Activated T-helper 17 cell treated with anti-CD3 and anti-CD28 coated beads, Interleukin-2, amount 50 U/mL, for 72 hours (primary cell): ENCODE measurements at places on chromosomes 12 and 14.

GRCh38 chr14:100891501-100892445 lies 11.7 kb downstream of the RTL1 start:
- ATAC-seq = no peak

DNA sequence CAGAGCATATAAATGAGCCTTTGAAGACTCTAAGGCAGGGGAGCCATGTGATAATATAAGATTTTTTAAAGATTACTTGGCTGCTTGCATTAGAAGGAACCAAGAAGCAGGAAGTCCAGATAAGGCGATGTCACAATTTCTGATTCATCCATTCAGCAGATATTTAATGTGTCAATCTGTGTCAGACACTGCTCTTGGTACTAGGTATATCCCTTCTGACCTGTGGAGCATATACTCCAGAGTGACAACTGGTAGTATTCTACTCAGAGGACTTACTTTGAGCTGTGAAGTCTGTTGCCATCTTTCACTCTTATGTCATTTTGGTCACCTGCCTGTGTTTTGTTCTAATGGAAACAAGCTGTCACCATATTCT lies 10.7 kb downstream of the EID3 start:
- no peak for ATAC-seq

- no peak for ATAC-seq
Measured at GRCh38 chr12:53677016-53677799, 1.3 kb upstream of the ATP5MC2 start.

DNA sequence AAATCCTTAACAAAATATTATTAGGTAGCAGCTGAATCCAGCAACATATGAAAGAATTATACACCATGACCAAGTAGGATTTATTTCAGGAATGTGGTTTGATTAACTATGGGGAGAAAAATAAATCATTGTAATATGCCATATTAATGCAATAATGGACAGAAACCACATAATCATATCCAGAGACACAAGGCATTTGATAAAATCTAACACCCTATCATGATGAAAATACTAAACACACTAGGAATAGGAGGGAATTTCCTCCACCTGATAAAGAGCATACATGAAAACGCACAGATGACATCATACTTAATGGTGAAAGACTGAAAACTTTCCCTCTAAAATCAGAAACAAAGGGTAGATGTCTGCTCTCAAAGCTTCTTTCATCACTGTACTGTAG lies 238.9 kb downstream of the PHLDA1 start:
- ATAC-seq = no peak

- no peak for ATAC-seq
Measured at GRCh38 chr12:22533155-22533554, 11.2 kb downstream of the C2CD5 start.

GRCh38 chr14:68178282-68178681 lies 358.7 kb downstream of the RAD51B start:
- ATAC-seq = no peak

GRCh38 chr12:115569345-115570068 lies 708.0 kb downstream of the MED13L start:
- ATAC-seq = no peak

- ATAC-seq = no peak
Measured at GRCh38 chr12:2586156-2587038, 208.4 kb upstream of the FKBP4 start.
